ENCODE measurements at places on chromosomes 11 and 22.
A peak's percentile ranks its signal among the peaks of the same experiment; 100 is the strongest.

- peak; percentile 71 for DNase-seq
Observed at GRCh38 chr11:123145661-123146060, 49.4 kb downstream of the CLMP start.

DNA sequence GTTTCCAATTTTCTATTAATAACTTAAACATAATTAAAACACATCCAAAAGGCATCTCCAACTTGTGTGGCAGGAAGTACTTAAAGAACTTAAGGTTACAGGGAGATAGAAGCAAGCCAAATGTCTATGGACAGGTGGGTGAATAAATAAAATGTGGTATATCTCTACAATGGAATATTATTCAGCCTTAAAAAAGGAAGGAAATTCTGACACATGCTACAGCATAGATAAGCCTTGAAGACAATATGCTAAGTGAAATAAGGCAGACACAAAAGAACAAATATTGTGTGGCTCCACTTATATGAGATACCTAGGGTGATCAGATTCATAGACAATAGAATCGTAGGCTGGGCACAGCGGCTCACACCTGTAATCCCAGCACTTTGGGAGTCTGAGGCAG is 109.6 kb downstream of the WT1 start:
- DNase-seq: no peak

- no peak for DNase-seq
Observed at GRCh38 chr22:30045494-30045887, 34.8 kb upstream of the HORMAD2 start.

DNA sequence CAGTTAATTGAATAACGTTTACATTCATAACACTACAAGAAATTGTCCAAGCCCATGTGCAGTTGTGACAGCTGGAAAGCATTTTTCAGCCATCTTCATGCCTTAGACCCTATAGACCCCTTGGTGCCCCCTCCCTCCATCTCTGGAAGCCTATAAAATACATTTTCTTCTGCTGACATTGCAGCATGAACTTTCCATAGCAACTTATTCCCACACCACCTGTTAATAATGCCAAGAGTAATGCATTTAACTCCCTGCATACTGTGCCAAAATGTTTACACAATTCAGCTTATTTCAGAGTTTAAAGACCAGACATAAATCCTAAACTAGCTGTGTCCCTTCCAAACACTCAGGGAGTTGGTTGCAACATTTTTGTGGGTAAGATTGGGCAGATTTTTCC is 143.0 kb upstream of the ARHGAP20 start:
- DNase-seq: no peak

GRCh38 chr11:31512117-31512516 is 2.5 kb downstream of the ELP4 start:
- no peak for DNase-seq

DNA sequence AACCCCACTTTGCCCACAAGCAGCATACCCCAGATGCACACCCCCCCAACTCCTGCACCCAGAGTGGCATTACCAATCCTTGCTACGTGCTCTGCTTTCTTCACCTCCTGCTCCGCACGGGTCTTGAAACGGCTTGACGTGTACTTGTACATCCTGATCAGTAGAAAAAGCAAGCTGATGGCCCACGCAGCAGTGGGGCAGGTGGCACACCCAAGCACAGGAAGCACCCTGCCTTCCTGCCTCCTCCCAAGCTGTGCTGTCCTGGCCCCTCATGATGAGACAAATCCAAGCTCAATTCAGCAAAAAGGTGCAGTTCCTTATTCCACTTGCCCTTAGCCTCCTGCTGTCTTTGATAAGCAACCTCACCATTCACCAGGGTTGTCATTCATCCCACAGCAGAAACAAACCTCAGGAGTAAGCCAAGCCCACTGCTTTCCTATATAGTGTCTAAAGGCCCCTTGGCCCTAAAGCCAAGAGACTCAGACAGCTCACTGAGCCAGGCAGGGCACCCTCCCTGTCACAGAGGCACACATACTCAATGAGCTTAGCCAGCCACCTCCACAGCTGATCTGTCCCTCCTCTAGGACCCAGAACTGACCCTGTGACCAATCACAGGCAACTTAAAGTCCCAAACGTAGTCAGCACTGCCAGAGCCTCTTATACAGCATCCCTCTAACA is 27.8 kb downstream of the MORC2 start:
- no peak for DNase-seq

DNA sequence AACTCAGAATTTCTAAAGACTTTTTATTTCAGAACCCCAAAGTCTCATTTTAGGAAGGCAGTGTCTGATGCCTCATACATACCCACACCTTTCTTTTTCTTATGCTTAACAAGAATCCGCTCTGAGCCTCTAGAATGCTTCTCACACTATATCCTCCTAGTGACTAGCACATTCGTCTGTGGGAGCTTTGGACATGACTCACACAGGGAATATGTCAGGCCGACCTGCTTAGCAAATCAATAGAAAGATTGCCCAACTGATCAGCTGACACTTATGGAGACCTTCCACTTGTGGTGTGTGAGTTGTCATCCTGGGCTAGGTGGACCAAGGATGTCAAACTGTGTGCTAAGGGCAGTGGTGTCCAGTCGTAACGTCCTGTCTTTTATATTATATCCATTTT is 129.9 kb upstream of the TTC12 start:
- DNase-seq: peak; percentile 81

GRCh38 chr11:76678321-76678720 is 7.8 kb upstream of the LRRC32 start:
- no peak for DNase-seq

DNA sequence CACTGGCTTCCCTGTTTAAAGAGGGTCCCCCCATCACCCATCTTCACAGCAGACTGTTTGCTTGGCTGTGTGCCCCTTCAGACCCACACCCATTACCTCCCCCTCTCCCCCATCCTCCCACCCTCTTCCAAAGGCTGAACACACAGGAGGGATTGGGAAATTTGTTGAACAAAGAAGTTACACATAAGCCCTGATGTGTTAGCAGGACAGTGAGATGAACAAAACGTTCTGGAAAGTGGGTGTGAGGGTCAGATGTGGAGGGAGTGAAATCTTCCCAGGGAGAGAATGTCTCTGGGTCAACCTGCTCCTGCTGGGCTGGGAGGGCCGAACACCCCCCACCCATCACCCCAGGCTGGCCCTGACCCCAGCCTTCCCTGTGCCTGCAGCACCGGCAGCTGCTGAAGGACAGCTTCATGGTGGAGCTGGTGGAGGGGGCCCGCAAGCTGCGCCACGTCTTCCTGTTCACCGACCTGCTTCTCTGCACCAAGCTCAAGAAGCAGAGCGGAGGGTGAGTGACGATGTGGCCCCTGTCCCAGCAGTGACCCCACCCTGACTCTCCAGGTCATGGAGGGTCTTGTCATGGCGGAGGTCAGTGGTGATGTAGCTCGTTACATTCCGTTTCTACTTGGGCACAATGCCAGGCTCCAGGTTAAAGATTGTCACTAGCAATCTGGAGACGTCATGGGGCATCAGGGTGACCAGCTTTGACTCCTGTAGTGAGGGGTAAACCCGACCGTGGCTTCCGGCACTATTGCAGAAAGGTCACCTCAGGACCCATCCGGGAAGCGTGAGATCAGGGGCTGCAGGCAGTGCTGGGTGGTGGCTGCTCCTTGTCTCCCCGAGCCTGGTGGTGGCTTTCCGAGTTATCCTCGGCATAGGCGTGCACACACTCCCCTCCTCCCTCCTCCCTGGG is 103.5 kb downstream of the BCR start:
- DNase-seq: no peak

DNA sequence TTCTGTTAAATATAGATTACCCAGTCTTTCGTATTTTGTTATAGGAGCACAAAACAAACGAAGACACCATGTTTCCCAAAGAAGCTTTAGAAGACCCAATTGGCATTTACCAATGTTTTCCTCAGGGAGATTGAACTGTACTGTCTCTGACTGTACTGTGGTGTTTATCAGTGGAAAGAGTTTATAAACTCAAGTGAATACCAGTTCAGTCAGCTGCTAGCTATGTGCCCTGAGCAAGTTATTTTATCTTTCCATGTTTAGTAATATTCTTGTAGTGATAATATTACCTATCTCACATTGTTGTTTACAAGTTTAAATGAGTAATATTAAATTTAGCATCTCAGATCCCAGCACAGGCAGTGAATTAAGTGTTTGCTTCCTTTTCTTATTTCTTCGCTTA is 773.2 kb downstream of the KCNA4 start:
- no peak for DNase-seq

GRCh38 chr11:8699903-8700302 is 17.3 kb downstream of the RPL27A start:
- DNase-seq: peak; percentile 82

GRCh38 chr11:13595166-13595565 is 73.3 kb upstream of the FAR1 start:
- no peak for DNase-seq

DNA sequence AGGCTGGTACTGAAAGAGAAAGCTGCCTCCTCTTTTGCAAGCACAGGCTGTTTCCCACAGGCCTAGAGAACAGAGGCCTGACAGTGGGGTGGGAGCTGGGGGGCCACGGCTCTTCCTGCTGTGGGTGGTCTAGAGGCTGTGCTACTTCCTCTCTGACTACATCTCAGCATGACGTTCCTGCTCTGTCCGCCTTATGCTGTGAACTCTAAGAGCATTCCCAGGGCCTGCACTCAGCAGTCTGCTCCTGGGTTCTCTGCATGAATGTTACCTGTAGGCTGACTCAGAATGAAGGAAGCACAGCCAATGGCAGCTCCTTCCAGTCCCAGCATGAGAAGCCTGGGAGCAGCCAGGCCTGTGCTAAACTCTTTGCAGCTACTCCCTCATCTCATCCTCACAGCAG is 534.3 kb downstream of the NTM start:
- peak; percentile 93 for DNase-seq

DNA sequence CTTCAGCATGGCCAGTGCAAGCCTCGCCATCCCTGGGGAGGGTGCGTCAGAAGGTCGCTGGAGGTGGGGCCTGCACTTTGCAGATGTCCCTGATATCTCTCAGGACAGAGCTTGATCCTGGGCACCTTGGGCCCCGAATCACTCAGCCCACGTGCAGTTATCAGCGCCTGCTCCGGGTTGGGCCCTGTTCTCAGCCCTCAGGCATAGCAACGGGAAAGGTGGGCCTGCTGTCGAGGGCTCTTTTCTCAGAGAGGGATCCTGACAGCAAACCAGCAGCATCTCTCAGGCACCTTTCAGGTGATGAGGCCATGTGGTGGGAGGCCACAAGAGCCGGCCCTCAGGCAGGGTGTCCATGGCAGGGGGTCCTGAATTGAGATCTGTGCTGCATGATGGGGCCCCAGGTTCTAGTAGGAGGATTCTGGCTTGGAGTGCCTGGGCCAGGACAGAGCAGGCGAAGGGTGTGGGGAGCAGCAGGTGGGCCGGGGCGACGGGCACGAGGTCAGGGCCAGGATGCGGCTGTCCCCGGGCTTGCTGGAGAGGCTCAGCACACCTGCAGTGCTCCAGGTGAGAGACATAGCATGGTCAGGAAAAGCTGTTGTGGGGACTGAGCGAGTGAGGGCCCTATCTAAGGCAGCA is 280.5 kb downstream of the TBC1D22A start:
- no peak for DNase-seq

GRCh38 chr22:48942698-48943566 is 884.7 kb downstream of the BRD1 start:
- DNase-seq: no peak

- DNase-seq: peak; percentile 82
Observed at GRCh38 chr22:32123657-32124056, 35.4 kb downstream of the C22orf42 start.

- DNase-seq: peak; percentile 63
Observed at GRCh38 chr11:111977146-111978027, 40.2 kb downstream of the DIXDC1 start.

DNA sequence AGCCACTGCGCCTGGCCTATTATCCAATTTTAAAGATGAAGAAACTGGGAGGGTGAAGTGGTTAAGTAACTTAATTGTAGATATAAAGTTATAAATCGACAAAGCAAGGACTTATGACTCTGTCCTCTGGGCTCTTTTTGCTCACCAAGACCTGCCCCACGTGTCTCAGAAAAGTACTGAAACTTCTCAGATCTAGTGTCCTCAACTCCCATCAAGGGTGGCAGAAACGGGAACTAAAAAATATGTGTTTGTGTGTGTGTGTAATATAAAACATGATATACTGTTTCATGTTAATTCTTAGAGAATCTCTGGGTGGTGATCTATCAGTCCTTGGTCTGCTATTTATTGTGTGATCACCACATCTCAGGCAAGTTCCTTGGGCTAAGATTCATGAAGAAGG is 104.9 kb downstream of the GAB2 start:
- DNase-seq: no peak

DNA sequence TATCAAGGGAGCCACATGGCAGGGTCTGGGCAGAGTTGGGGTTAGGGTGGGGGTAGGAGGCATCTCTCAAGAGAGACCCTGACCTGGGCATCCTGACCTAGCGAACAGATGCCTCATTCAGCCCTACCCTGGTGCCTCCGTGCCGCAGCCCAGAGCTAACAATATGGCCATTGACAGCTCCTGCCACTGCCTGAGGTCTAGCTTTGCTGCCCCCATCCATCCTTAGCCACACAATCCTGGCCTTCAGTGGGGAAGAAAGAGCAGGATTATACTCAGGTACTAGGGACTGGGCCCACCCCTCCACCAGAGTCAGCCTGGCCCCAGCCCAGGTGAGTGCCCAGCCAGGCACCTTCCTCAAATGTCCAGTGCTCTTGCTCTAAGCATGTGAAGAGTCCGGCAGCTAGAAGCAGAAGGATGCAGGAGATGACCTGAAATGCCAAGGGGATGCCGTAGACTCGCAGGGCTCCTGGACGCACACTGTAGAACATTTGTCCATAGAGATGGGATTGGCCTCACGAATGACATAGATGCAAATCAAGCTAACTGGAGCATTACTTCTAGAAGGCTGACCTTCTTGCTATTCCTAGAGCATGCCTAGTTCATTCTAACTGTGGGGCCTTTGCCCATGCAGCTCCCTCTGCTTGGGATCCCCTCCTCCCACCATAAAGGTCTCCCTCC is 13.3 kb upstream of the SERPINH1 start:
- no peak for DNase-seq

GRCh38 chr11:121449123-121449522 is 3.0 kb upstream of the SORL1 start:
- DNase-seq: no peak

- no peak for DNase-seq
Observed at GRCh38 chr11:455566-456147, 5.6 kb downstream of the PTDSS2 start.

GRCh38 chr11:16310943-16311342 is 45.4 kb downstream of the SOX6 start:
- DNase-seq: no peak

GRCh38 chr22:36612458-36612857 is 83.5 kb upstream of the EIF3D start:
- DNase-seq: no peak

- no peak for DNase-seq
Observed at GRCh38 chr22:22916215-22916951, 28.8 kb downstream of the IGLL5 start.

- DNase-seq: peak; percentile 60
Observed at GRCh38 chr11:110297076-110297725, 787 bp upstream of the RDX start.

Measured in mesendoderm (in vitro differentiated cells).